ENCODE measurements at places on chromosomes 1 and 21.

GRCh38 chr1:232868793-232869491, 63.7 kb downstream of the MAP10 start:
- no peak for DNase-seq

GRCh38 chr1:78229344-78229743, 183.6 kb downstream of the GIPC2 start:
- no peak for DNase-seq

GRCh38 chr1:22681556-22682276, 28.7 kb downstream of the C1QB start:
- no peak for DNase-seq

- no peak for DNase-seq
These were observed 38.9 kb upstream of the HSD3B1 start for GRCh38 chr1:119467857-119468668.

DNA sequence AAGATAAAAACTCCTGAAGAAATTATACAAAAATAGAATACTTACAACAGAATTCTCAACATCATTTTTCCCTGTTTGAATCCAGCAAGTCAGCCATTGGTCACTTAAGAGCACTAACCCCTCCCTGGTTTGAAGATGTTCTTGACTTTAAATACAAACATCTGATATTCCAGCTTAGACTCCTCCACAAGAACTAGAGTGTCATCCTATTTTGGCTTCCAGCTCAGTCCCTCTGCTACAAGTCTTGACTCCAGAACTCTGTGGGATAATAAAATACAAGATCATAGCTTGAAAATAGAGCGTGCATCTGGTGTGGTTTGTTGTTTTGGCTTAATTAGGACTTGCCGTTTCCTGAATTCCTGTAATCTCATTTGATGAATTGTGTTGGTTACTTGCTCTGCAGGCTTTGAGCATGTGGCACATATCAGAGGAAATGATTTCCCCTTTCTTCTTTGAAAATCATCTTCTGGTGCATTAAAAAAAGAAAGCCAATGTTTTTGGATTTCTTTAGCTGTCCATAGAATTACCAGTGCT, 63.7 kb upstream of the DPT start:
- no peak for DNase-seq

GRCh38 chr1:58702261-58703141, 2.6 kb upstream of the MYSM1 start:
- DNase-seq = no peak

- no peak for DNase-seq
These were observed 149.3 kb downstream of the HUNK start for GRCh38 chr21:32022146-32022545.

GRCh38 chr1:11470912-11471311, 8.0 kb upstream of the DISP3 start:
- DNase-seq = no peak

DNA sequence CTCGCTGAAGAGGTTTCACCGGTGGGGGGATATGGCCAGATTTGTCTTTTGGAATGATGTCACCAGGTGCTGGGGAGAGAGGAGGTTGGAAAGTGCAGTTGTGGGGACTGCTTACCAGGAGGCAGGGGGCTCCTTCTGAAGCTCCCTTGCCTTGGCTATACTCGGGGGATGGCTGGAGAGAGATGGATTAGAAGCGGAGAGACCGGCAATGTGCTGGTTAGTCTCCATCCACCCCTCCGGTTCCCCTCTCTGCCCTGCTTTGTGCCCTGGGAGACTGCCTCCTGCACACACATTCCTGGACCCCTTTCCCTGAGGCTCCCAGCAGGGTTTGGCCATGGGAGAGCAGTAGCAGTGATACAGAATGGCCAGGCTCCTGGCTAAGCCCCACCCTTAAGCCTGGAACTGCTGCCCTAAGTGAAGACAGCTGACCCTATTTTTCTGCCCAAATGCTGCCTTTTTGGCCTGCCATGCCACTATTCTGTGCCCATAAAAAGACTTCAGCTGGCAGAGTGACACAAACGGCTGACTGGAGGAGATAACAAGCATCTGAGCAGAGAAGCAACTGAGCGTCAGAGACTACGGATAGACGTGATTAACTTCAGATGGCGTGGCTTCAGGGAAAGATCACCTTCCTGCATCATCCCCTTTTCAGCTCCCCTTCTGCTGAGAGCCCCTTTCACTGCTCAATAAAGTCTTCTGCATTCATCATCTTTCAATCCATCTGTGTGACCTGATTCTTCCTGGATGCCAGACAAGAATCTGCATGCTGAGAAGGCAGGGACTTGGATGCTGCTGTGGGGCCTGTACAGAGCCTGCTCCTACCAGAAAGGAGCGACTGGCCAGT, 14.5 kb upstream of the VPS13D start:
- no peak for DNase-seq

DNA sequence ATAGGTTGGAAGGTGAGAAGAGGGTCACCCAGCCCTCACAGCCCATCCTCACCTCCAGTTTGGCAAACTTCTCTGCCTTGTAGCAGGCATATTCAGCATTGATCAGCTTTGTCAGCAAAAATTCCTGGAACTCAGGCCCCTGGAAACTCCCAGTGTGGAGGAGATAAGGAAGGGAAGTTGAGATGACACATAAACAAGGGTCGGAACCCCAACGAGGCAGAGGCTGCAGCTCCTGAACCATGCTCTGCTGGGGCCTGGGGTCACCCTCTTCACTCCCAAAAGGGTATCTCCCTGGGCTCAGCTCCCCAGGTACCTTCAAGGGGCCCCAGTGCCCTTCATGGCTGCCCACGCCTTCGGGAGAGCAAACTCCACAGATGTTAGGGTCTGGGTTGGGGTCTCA, 60.4 kb downstream of the RAP1GAP start:
- no peak for DNase-seq

- DNase-seq = no peak
These were observed 166.7 kb downstream of the SIPA1L2 start for GRCh38 chr1:232463225-232463624.

GRCh38 chr1:183030053-183030452, 6.8 kb downstream of the LAMC1 start:
- no peak for DNase-seq

GRCh38 chr1:207306023-207306422, 15.5 kb upstream of the CD55 start:
- no peak for DNase-seq

GRCh38 chr1:100511058-100511457, 26.9 kb upstream of the GPR88 start:
- DNase-seq = no peak

- DNase-seq = no peak
These were observed 5.5 kb upstream of the RGS21 start for GRCh38 chr1:192311281-192311680.

All from CD4-positive, alpha-beta T cell treated with Interleukin-1 beta for 1 hour (primary cell).